ENCODE measurements at places on chromosomes 6 and 20.

- no peak for DNase-seq
Observed at GRCh38 chr20:62269378-62269777, 31.1 kb downstream of the OSBPL2 start.

DNA sequence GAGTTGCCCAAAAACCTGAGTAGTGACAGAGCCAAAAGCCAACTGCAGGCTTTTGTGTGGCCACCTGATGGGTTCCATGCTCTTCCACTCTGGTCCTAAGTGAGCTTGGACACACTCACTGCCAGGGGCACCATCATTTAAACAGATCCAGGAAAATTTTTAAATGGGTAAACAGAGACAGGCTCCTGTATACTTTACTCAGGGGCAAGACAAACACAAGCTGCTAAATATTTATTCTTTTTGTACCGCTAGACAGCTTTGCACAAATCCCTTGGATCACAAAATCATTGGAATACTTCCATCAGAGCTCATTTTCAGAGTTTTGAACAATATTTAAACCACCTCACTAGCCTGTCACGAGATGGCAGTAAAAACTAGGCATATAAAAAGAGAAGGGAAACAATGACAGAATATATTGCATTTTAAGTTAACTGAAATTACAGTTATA lies 31.4 kb downstream of the GCLC start:
- DNase-seq = no peak

GRCh38 chr20:14950633-14951032 lies 613.2 kb upstream of the FLRT3 start:
- no peak for DNase-seq

DNA sequence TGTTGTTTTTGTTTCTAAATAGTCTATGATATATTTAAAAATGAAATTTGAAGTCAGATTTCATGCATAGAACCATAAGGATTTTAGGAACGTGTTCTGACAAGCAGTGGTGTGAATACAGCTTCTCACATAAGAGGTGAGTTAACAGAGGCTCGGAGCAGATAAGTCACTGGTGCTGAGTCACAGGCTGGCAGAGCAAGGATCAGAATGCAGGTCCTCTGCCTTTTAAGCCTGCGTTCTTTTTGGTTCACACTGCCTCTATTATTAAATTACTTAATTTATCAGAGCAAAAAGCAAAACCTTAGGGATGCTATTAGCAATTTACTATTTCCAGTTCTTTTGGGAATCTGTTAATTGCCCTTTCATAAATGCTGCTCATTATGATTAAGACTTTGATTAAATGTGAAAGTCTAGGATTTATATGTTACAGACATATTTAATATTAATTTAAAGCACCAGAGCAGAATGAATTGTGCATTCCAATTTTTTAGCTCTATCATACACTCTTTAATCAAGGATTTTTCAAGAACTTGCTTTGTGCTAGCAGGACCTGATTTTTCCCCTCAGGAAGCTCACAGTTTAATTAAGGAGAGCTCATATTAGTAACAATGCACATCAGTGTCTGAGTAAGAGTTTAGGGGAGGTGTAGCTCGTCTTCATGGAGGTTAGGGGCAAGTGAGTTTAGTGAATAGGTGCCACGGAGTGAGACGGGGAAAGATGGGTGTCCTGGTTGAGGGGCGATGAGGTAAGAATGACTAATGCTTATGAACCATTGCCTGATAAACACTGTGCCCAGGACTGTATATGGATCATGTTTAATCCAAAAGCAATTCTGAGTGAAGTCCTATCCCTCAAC lies 212.7 kb upstream of the AGPAT4 start:
- no peak for DNase-seq

DNA sequence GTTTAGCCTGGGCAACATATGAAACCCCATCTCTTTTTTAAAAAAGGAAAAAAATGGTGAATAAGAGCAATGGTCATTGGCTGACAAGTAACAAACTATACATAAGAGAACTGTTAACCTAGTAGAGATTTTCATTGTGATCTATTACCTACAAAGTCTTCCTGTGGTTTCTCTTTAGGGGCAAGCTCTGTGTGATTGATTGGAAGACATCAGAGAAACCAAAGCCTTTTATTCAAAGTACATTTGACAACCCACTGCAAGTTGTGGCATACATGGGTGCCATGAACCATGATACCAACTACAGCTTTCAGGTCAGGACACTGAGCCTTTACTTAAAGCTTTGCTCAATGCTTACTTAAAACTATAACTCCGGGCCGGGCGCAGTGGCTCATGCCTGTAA lies 19.2 kb downstream of the MGME1 start:
- no peak for DNase-seq

DNA sequence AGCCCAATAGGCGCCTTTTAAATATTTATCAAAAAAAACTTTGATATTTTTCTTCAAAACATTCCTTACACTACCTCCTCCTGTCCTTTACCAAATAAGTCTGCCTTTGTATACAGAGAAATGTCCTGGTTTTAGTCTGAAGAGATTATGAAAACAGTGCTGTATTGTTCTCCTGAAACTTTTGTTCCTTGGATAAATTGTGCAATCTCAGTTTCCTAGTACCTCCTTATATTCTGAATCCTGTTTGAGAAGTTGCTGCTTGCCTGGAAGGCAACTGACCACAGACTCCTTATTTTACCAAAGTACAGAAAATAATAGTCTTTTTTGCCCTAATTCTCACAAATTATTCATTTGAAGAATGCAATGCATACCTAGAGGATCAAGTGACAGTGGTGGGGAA lies 349.5 kb downstream of the EPHA7 start:
- DNase-seq = no peak

DNA sequence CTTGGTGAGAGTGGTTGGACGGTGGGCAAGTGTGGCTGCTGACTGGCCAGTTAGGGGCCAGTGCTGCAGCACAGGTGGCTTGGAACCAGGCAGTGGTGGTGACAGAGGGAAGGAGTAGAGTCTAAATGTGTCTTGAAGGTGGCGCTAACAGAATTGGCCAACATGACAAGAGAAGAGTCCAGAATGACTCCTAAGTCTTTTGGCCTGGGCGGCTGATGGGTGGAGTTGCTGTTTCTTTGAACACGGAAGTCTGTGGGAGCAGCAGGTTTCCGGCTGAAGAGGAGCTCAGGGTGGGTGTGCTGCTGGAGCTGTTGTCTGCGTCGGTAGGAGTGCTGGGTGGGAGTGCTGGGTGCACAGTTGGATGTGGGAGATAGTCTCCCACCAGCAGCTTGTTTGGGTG lies 10.1 kb downstream of the LSM14B start:
- DNase-seq = no peak

DNA sequence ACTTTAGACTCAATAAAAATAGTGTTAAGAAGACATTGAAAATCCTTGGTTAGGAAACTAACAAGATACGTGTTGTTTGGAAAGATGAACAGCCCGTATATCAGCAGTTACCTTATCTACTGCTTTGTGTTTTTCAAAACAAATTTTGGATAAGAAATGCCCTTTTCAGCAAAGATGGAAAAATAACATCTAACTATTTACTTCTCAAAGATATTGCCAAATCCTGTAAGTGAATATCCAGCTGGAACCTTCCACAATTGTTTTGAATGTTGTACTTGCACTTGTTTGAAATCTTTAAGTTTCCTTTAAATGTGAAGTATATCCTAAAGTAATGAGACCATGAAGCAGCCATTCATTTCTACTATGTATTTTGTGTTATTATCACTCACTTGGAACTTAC lies 14.6 kb downstream of the TAGAP start:
- no peak for DNase-seq

DNA sequence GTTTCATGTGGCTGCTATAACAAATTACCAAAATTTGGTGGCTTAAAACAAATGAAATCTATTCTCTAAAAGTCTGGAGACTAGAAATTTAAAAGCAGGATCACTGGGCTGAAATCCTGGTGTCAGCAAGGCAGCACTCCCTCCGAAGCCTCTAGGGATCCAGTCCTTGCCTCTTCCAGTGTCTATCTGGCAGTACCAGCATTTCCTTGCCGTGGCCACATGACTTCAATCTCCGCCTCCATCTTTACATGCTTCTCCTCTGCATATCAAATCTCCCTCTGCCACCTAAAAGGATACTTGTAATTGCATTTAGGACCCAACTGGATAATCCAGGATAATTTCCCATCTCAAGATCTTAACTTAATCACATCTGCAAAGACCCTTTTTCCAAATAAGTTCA lies 30.2 kb downstream of the ARHGAP18 start:
- DNase-seq = no peak

- DNase-seq = no peak
Observed at GRCh38 chr6:91352878-91353277, 766.0 kb upstream of the MAP3K7 start.

- DNase-seq = no peak
Observed at GRCh38 chr6:144952456-144953240, 667.5 kb downstream of the UTRN start.

- DNase-seq = no peak
Observed at GRCh38 chr6:141165002-141165665, 967.6 kb upstream of the GJE1 start.

DNA sequence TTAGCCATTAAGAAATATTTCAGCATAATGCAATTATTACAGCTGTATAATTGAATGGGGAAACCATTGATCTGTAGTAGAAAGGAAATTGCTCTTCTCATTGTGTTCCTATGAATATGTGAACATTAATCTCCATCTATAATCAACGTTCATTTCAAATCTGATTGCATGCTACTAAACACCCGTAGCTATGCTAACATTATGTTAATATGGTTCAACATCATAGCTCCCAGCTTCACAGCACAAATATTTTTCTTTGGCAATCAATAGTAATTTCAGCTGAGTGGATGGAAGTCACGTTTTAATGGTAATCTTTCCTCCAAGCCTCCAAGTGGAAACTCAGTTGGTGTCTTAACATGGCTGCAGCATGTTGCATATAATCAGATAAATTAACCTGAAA lies 454.4 kb downstream of the MAFB start:
- DNase-seq = no peak

DNA sequence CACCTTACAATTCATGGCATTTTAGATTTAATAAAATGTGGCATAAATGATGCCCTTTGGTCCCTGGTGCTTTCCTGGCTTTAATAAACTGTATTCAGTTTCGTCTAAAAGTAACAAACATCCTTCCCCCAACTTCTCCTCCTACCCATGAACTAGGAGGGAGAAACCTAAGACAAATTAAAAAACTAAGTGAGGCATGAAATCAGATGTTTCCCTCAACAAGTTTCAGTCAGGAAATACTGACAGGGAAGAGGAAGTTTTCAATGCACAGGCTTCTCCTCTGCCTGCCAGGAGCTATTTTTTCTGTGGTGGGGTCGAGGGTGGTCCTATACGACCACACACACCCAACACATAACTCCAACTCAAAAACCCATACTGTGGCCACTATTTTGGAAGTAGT lies 10.0 kb downstream of the HBS1L start:
- DNase-seq = no peak

Data from activated T-cell treated with anti-CD3 and anti-CD28 coated beads for 24 hours (primary cell).